ENCODE measurements at places on chromosomes 12 and 14. TPM values are rescaled to one million over a fixed set of nuclear protein-coding genes. Genes with fewer than 3 reads are reported as not detected.

DNA sequence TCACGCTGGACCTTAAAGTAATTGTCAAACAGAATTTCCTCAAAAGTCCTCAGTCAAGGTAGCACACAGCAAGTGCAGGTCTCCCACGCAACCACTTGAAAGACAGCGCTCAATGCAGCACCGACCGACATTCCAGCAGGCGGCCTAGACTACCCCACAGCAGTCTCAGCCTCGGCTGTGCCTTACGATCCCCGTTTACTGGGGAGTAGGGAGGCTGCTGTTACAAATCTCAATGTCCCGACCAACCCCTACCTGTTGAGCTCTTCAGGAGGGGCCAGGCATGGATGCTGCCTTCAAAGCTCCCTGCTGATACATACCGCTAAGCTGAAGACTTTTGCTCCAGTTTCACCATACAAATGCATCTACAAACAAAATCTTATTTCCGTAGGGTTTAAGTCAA lies 21.8 kb downstream of the VPS37B start:
- H3K27me3 ChIP-seq = no peaks in the 10 kb centered on the region
- no peak overlapping the region for H3K4me3 ChIP-seq
- peaks cover 14% of the 10 kb centered on the region for H3K36me3 ChIP-seq
- no peak overlapping the region for H3K27ac ChIP-seq

GRCh38 chr12:91781114-91781513 lies 364.5 kb downstream of the BTG1 start:
- H3K36me3 ChIP-seq = no peaks in the 10 kb centered on the region
- H3K27me3 ChIP-seq = no peaks in the 10 kb centered on the region
- no peak for DNase-seq
- H3K4me1 ChIP-seq = peaks cover 2% of the 10 kb centered on the region

GRCh38 chr12:40647651-40648050 lies 44.6 kb upstream of the CNTN1 start:
- no peaks in the 10 kb centered on the region for H3K4me1 ChIP-seq
- H3K36me3 ChIP-seq = no peaks in the 10 kb centered on the region
- H3K27ac ChIP-seq = no peak overlapping the region

- H3K27me3 ChIP-seq = no peaks in the 10 kb centered on the region
- H3K4me1 ChIP-seq = no peaks in the 10 kb centered on the region
- no peak for DNase-seq
- peaks cover 95% of the 10 kb centered on the region for H3K36me3 ChIP-seq
- no peak overlapping the region for H3K4me3 ChIP-seq
These were observed 22.4 kb upstream of the PDE1B start for GRCh38 chr12:54526812-54527630.

GRCh38 chr12:52314511-52314910 lies 6.7 kb downstream of the KRT83 start:
- DNase-seq = no peak
- no peak overlapping the region for H3K27ac ChIP-seq
- H3K4me1 ChIP-seq = no peaks in the 10 kb centered on the region
- H3K36me3 ChIP-seq = no peaks in the 10 kb centered on the region
- no peak overlapping the region for H3K4me3 ChIP-seq

DNA sequence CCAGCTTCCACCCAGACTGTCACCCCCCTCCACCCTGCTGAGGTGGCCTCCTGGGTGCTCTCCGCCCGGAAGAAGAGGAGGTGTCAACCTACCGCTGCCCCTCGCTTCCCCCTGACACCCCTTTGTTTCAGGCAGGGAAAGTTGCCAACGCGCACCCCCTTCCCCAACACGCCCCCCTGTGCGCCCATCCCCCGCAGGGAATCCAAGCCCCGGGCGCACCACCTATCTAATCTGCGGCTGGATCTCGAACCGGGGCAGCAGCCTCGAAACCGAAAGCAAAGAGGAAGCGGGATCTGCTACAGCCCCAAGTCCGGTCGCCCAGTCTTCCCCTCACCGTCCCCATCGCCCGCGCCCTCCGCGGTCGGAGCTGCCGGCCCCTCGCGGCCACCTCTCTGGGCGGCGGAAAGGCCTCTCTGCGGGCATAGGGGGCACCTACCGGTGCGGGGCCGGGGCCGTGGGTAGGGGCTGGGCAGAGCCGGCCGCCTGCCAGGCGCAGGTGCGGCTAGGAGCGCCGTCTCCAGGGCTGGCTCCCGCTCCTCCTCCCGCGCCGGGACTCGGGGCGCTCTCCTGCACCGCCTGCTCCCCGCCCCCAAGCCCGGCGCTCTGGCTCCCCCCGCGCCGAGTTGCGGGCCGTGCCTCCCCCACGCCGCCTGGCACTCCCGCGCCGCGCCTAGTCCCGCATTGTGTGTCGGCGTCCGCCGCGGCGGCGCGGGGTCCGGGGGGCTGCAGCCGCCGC lies 18.3 kb upstream of the PLEKHH1 start:
- peak overlapping the region; percentile 66 for H3K4me3 ChIP-seq
- no peaks in the 10 kb centered on the region for H3K36me3 ChIP-seq
- DNase-seq = no peak

- H3K4me1 ChIP-seq = no peaks in the 10 kb centered on the region
- H3K27me3 ChIP-seq = no peaks in the 10 kb centered on the region
- no peak overlapping the region for H3K27ac ChIP-seq
- H3K4me3 ChIP-seq = no peak overlapping the region
- H3K36me3 ChIP-seq = no peaks in the 10 kb centered on the region
These were observed 119.0 kb downstream of the GCH1 start for GRCh38 chr14:54783660-54784015.

DNA sequence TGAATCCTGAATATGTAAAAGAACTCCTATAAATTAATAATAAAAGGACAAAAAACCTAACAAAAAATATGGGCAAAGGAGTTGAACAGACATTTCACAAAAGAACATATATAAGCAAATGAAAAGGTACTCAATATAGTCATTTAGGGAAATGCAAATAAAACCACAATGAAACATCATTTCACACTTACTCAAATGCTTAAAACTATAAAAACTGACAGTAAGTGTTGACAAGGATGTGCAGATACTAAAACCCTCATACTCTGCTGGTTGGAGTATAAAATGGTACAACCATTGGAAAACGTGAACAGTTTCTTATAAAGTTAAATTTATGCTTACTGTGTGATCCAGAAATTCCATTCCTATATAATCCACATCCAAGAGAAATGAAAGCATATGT lies 247.1 kb downstream of the GXYLT1 start:
- no peaks in the 10 kb centered on the region for H3K36me3 ChIP-seq
- H3K27ac ChIP-seq = no peak overlapping the region
- no peak for DNase-seq
- no peak overlapping the region for H3K4me3 ChIP-seq
- no peaks in the 10 kb centered on the region for H3K4me1 ChIP-seq

DNA sequence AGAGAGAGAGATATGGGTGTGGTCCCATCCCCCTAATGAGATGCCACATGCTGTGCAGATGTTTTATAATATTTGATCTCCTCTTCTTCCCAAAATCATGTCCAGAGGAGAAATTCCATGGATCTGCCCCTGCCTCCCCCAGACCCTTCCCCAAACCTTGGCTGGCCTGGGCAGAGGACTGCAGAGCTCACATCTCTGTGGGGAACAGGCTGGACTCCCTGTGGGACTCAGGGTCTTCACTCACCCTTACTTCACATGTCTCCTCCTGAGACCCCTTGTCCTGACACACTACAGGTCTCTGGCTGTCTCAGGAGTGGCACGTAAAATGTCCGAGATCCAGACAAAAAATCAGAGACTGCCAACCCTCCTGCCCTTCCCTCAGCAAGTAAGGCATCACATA lies 76.0 kb upstream of the CAPRIN2 start:
- H3K4me3 ChIP-seq = no peak overlapping the region
- H3K4me1 ChIP-seq = no peaks in the 10 kb centered on the region
- H3K36me3 ChIP-seq = no peaks in the 10 kb centered on the region
- no peak for DNase-seq

DNA sequence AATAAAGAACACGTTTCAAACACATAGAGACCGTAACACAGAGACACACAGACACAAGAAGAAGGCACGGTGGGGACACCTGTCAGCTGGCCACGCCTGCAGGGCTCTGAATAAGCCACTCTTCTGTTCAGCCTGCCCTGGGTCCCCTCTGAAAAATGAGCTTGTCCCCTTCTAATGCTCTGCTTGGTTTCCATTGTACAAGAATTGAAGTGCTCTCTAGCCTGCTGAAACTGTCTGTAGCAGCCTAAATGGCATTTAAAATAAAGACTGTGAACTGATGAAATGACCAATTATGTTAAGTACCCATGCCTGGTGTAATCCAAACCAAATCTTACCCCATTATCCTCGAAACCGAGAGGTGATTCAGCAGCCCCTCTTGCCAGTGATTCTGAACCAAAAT lies 139.8 kb downstream of the FOXN3 start:
- H3K27ac ChIP-seq = no peak overlapping the region
- no peaks in the 10 kb centered on the region for H3K27me3 ChIP-seq
- no peak overlapping the region for H3K4me3 ChIP-seq
- peaks cover 3% of the 10 kb centered on the region for H3K4me1 ChIP-seq
- DNase-seq = no peak

DNA sequence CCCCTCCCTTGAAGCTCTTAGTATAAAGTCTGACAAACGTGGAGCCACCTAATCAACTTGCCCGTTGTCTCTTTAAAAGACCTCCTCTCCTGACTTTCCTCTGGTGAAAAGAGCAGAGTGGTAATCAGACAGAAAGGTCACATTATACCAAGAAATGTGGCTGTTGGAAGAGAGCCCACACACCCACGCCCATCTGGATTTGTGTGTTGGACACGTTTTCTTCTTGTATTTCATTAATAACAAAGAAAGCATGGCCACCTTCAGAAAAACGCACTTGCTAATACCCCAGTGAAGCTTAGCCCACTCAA lies 41.3 kb downstream of the CCDC60 start:
- H3K36me3 ChIP-seq = no peaks in the 10 kb centered on the region
- no peak for DNase-seq
- no peak overlapping the region for H3K4me3 ChIP-seq
- H3K27ac ChIP-seq = no peak overlapping the region
- no peaks in the 10 kb centered on the region for H3K27me3 ChIP-seq
- no peaks in the 10 kb centered on the region for H3K4me1 ChIP-seq

- H3K36me3 ChIP-seq = no peaks in the 10 kb centered on the region
- no peaks in the 10 kb centered on the region for H3K27me3 ChIP-seq
- no peaks in the 10 kb centered on the region for H3K4me1 ChIP-seq
These were observed 1340.9 kb downstream of the FSCB start for GRCh38 chr14:43166163-43166562.

DNA sequence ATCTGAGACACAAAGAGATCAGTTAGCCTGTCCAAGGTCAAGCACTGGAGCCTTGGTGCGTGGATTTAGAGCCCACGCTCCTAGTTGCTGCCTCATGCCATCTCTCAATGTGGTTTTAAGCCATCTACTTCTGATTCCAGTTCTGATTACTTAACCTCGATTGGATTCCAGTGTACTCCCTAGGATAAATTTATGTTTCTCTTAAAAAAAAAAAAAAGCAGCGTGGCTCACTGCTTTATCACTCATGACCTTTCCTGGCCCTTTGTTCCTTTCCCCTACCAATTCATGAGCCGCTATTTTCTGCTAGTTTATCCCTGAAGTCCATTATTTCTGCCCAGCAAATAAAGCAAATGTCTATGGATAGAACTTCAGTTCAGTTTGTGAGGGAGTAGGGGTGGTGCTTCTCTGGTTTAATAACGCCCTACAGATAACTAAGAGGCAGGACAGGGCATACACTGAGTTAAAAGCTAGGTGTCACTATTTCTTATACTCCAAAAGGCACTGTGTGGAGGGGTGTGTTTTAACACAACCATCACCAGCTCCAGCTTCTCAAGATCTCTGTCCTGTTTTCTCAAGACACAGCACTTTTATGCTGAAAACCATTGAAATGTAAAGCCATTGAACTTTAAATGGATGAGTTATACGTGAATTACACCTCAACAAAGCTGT lies 9.8 kb upstream of the PARP11 start:
- H3K36me3 ChIP-seq = no peaks in the 10 kb centered on the region
- DNase-seq = no peak
- H3K4me3 ChIP-seq = no peak overlapping the region
- no peaks in the 10 kb centered on the region for H3K27me3 ChIP-seq

DNA sequence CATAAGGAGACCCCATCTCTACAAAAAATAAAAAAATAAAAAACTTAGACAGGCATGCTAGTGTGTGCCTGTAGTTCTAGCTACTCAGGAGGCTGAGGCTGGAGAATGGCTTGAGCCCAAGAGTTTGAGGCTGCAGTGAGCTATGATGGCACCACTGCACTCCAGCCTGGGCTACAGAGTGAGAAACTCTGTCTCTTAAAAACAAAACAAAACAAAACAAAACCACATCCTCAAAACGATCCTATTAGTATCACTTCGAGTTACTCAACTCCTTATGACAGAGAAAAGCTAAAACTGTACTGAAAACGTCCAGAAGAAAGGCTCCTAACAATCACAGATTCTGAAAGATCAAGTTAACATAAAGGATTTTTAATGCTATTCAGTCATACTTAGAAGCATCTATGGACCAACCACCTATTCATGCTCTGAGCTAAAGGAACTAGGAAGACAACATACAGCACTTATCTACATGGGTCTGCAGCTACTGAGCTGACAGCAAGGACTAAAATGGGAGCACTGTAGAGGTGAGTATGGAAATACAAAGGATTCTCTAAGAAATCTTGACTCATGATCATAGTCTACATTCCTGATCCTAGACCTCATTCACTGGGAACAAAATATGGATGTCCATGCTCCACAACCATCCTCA lies 75.3 kb upstream of the DUSP6 start:
- H3K36me3 ChIP-seq = no peaks in the 10 kb centered on the region
- H3K27me3 ChIP-seq = no peaks in the 10 kb centered on the region
- DNase-seq = peak; percentile 26
- H3K27ac ChIP-seq = no peak overlapping the region
- H3K4me1 ChIP-seq = no peaks in the 10 kb centered on the region

DNA sequence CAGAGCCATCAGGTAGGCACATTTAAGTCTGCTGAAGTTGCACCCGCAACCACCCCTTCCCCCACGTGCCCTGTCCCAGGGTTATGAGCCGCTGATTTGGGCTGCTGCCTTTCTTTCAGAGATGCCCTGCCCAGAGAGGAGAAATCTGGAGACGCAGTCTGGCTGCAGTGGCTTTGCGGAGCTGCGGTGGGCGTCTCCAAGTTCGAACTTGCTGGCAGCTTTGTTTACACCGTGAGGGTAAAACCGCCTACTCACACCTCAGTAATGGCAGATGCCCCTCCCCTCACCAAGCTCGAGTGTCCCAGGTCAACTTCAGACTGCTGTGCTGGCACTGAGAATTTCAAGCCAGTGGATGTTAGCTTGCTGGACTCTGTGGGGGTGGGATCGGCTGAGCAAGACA lies 14.7 kb downstream of the PTCSC3 start:
- no peaks in the 10 kb centered on the region for H3K36me3 ChIP-seq
- no peak overlapping the region for H3K27ac ChIP-seq
- H3K27me3 ChIP-seq = no peaks in the 10 kb centered on the region
- H3K4me3 ChIP-seq = no peak overlapping the region
- H3K4me1 ChIP-seq = no peaks in the 10 kb centered on the region

GRCh38 chr12:69337311-69338090 lies 10.7 kb upstream of the LYZ start:
- H3K4me3 ChIP-seq = no peak overlapping the region
- H3K27ac ChIP-seq = no peak overlapping the region
- H3K27me3 ChIP-seq = no peaks in the 10 kb centered on the region
- H3K36me3 ChIP-seq = no peaks in the 10 kb centered on the region

Gene TCTN2
- 2.2 TPM for total RNA-seq

Gene KRT3
- total RNA-seq = 0.14 TPM

Gene HDAC7
- total RNA-seq = 67.7 TPM

Gene ADGRD1
- total RNA-seq = 0.94 TPM

Gene MYRFL
- 0.28 TPM for total RNA-seq

Gene TAS2R9
- total RNA-seq = not detected

Gene SLC5A8
- 0.33 TPM for total RNA-seq

Gene SIX1
- total RNA-seq = 13.4 TPM

Gene SLC39A5
- 0.24 TPM for total RNA-seq

Data from thymus (tissue), 14 donors.